ENCODE measurements at places on chromosomes 2 and 18. TPM values are rescaled to one million over a fixed set of nuclear protein-coding genes. Genes with fewer than 3 reads are reported as not detected.

- H3K4me1 ChIP-seq, result no peaks in the 10 kb centered on the region
- no peaks in the 10 kb centered on the region for H3K27me3 ChIP-seq
- H3K4me3 ChIP-seq, result no peak overlapping the region
- DNase-seq, result no peak
- no peak overlapping the region for H3K27ac ChIP-seq
- H3K36me3 ChIP-seq, result peaks cover 45% of the 10 kb centered on the region
Observed at GRCh38 chr2:218223046-218223445, 6.1 kb downstream of the ARPC2 start.

- no peak for DNase-seq
- H3K27me3 ChIP-seq, result no peaks in the 10 kb centered on the region
- H3K4me1 ChIP-seq, result no peaks in the 10 kb centered on the region
Observed at GRCh38 chr2:233828546-233829192, 25.7 kb downstream of the HJURP start.

GRCh38 chr2:43078781-43079755 is 147.3 kb downstream of the ZFP36L2 start:
- H3K36me3 ChIP-seq, result no peaks in the 10 kb centered on the region
- DNase-seq, result no peak
- no peaks in the 10 kb centered on the region for H3K27me3 ChIP-seq
- no peak overlapping the region for H3K27ac ChIP-seq
- H3K4me1 ChIP-seq, result peaks cover 48% of the 10 kb centered on the region

DNA sequence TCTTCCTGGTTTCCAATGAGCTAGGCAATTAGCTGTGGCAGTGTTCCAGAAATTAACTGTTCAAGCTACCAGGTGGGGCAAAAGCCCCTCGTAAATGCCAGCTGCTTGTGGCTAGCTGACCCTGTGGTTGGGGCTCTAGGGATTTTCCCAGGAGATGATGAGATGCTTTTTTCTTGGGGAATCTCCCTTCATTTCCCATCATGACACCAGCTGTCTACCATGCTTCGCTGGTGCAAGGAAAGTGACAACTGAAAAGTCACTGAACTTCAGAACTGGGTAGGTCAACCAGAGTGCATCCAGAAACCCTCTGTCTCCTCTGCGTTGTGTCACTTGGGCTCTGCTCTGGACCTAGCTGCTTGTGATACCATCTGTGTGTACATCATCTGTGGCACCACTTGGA is 386.5 kb upstream of the DCC start:
- H3K27me3 ChIP-seq, result no peaks in the 10 kb centered on the region
- H3K27ac ChIP-seq, result peak overlapping the region; percentile 20
- H3K4me3 ChIP-seq, result no peak overlapping the region

- peak; percentile 66 for DNase-seq
- 0 out of 2 replicates have a peak, but pooled peaks cover 5% of the 10 kb centered on the region for H3K36me3 ChIP-seq
- H3K4me1 ChIP-seq, result peaks cover 25% of the 10 kb centered on the region
- no peaks in the 10 kb centered on the region for H3K27me3 ChIP-seq
- H3K4me3 ChIP-seq, result peak within 1 kb of the TSS; percentile 95
Observed at GRCh38 chr2:105329561-105330495, at the start of gene TGFBRAP1. Gene TGFBRAP1, minus strand, starts transcription at chr2:105329735. Its CDS starts 21,434 bp downstream, at chr2:105308301.

GRCh38 chr2:178836807-178837206 is 29.6 kb upstream of the TTN start:
- H3K27me3 ChIP-seq, result no peaks in the 10 kb centered on the region
- H3K36me3 ChIP-seq, result no peaks in the 10 kb centered on the region
- H3K4me3 ChIP-seq, result 0 out of 2 replicates have a peak overlapping the region, but pooled peaks have one; percentile 8
- DNase-seq, result peak; percentile 56

DNA sequence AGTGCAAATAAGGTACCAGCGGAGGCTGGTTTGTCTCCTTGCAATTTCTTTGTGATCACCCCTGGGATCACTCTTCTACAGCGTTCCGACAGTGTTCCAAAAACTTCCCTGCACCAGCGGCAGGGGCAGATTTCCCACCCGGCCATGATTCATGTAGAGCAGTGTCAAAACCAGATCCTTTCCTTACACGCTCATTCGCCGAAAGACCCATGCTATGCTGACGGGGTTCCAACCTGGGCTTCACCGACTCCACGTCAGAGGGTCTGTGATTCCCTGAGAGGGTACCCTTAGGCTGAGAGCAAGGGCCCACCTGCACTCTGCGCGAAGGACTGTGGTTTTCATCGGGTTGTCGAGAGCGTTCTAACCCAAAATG is 423 bp upstream of the TTC27 start:
- no peak for DNase-seq
- peak overlapping the region; percentile 70 for H3K4me3 ChIP-seq
- peaks cover 2% of the 10 kb centered on the region for H3K36me3 ChIP-seq
- no peak overlapping the region for H3K27ac ChIP-seq
- no peaks in the 10 kb centered on the region for H3K27me3 ChIP-seq

The WDFY1 gene
- total RNA-seq, result 82.0 TPM

DNA sequence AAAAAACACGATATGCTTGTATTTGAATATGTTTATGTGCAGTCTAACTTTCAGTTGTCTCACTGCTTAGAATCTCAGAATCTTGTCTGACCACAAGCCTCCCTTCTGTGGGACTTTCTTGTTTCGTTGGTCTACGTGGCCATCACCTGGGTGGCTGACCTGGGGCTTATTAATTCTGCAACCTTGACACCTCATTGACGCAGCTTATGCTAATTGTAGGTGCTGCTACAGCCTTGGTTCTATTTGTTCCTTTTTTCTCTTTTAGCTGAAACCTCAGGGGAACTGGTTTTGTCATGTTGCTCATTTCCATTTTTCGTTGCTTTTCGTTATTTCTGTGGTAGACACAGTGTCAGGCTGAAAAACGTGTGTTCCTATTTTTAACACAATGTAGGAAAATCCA is 273.7 kb downstream of the SLC4A3 start:
- no peaks in the 10 kb centered on the region for H3K27me3 ChIP-seq
- H3K27ac ChIP-seq, result no peak overlapping the region
- no peak for DNase-seq
- H3K36me3 ChIP-seq, result no peaks in the 10 kb centered on the region
- no peak overlapping the region for H3K4me3 ChIP-seq

- H3K4me1 ChIP-seq, result no peaks in the 10 kb centered on the region
- H3K27me3 ChIP-seq, result no peaks in the 10 kb centered on the region
- DNase-seq, result no peak
- no peak overlapping the region for H3K27ac ChIP-seq
- H3K4me3 ChIP-seq, result no peak overlapping the region
- H3K36me3 ChIP-seq, result no peaks in the 10 kb centered on the region
Observed at GRCh38 chr2:332592-332991, 44.7 kb upstream of the ALKAL2 start.

DNA sequence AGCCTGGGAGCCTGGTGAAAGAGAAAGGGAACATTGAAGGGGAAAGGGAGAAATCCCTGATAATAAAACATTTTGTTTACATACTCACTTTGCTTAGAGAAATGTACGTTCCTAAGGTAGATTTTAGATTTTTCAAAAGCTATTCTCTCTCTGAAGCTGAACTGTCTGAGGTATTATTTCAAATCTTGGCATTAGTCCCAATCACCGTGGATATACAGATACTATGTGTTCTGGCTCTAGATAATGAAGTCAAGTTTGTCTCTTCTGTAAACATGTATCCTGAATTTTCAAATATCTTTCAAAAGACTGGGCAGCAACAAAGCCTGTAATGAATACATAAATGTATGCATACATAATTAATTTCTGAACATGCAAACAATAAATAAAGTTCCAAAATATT is 1104.2 kb upstream of the FAM98A start:
- no peaks in the 10 kb centered on the region for H3K27me3 ChIP-seq
- DNase-seq, result no peak
- no peak overlapping the region for H3K4me3 ChIP-seq
- no peak overlapping the region for H3K27ac ChIP-seq

The FEV gene
- not detected for total RNA-seq

The IL36A gene
- total RNA-seq, result not detected

The HJURP gene
- 86.1 TPM for total RNA-seq

The ALKAL2 gene
- 0.43 TPM for total RNA-seq

DNA sequence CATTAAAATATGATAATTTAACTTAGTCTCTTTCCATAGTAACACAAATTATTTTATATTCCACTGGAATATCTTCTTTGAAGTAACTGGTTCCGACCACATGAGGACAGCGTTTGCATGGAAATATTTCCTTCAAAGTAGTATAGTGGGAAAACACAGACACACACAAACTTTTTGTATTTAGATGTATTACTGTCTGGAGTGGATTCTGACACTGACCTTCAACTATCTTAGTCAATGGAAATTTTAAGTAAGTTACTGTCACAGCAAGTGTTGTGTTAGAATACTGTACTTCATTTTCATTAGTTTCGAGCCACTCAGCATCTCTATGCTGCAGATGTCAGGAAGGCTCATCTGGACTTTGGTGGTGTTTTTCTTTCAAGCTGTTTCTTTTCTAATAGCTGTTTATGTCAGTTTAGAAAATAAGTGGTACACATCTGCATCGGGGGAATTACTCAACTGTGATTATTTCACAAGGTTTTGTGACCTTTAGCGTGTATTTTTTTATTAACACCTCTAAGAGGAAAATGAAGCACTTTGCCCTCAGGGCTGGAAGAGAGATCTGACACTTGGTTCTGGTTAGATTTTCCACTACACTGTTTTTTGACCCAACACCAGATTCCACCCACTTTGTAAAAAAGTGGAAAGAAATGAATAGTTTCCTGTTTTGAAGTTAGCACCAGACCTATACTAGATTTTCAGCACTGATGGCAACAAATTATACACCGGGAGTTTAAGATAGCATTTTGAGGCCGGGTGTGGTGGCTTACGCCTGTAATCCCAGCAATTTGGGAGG is 18.9 kb upstream of the THOC1 start:
- peak; percentile 27 for DNase-seq
- no peaks in the 10 kb centered on the region for H3K4me1 ChIP-seq
- no peak overlapping the region for H3K27ac ChIP-seq
- no peak overlapping the region for H3K4me3 ChIP-seq
